ENCODE measurements at places on chromosomes 4 and X.

GRCh38 chr4:18914182-18914581, 892.6 kb upstream of the LCORL start:
- no peak for DNase-seq

DNA sequence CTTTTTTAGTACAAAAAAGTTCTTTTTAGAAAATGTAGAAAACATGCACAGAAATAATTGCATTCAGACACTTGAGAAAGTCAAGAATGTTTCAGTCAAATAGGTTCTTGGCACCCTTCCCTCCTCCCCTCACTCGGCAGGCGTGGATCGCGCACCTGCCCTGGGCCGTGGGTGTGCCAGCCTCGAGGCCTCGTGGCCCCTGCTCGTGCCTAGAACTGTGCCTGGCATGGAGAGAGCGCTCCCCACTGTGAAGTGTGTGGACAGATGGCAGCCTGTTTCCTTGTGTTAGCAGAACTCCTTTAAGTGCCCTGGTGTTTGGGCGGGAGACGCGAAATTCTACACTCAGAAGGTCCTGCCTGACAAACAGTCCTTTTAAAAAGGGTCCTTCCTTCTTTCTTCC, 14.7 kb downstream of the RGS12 start:
- DNase-seq, result peak; percentile 9

GRCh38 chr4:2248821-2249261, 6.9 kb upstream of the HAUS3 start:
- peak; percentile 11 for DNase-seq

- DNase-seq, result no peak
These were observed 110.8 kb downstream of the AFAP1 start for GRCh38 chr4:7828793-7829301.

GRCh38 chrX:46755671-46756070, 3.2 kb downstream of the SLC9A7 start:
- DNase-seq, result no peak

GRCh38 chr4:99857307-99857706, 36.9 kb downstream of the LAMTOR3 start:
- no peak for DNase-seq

DNA sequence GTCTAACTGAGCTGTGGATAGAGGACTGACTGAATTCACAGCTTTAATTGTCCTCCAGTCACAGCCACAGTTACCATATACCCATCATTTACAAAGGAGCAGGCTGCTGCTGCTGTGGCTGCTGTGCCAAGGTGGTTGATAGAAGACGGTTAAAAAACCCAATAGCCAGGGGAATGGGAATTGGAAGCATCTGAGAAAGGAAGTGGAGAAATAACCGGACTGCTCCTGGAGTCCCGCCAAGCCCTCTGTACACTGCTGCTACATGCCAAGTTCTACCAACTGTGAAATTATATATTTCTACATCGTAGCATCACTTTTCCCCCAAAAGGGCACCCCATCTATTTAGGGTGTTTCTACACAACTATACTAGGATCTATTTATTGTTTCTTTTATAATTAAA, 279.7 kb upstream of the ARX start:
- DNase-seq, result no peak

DNA sequence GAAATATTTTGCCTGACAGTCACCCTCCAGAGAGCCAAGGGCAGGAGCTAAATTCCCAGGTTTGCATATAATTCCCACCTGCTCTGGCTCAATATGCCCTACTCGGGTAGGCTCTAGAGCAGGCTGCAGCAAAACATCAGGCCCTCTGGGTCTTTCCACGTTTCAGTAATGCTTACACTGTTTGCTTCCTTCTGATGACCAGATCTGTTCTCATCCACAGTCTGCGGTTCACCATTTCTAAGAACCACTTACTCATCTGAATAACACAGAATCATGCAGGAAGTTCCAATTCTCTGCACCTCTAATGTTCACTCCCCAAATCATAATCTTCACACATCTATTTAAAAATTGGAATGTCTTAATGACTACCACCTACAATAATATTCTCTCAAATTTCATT, 141.4 kb downstream of the PPP3CA start:
- peak; percentile 37 for DNase-seq
